Glutamatergic neuron (in vitro differentiated cells): ENCODE measurements at places on chromosomes 12 and 14.

DNA sequence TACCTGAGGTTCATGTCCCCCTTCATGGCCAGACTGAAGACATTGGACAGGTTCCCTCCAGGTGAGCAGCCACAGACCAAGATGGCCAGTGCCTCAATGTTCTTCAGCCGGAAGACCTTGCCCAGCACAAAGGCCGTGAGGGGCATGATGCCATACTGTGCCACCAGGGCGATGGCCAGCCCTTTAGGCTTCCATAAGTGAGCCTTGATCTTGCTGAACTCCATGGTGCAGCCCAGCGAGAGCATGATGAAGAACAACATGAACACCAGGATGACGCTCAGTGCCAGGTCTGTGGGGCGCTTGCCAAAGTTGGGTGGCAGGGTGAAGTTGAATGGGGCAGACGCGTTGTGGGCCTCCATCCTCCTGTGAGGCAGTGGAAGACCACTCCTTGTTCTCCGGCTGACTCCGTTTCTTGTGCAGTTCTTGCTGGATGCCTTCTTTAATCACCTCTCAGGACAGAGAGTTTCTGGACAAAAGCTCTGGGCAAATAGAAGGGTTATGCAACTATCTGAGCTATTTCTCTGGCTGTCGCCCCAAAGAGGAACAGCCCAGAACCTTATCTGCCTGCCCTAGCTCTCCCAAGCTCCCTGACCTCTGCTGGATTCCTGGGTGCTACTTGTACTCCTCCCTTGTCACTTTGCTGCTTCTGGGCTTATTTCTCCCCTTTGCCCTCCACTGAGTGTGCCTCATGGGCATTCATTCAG, at the start of gene SLC10A1:
Gene SLC10A1, minus strand, starts transcription at position 445 of the 704 bp plus-strand sequence. Its CDS starts 86 bp downstream, at position 359.
- no peak for DNase-seq

DNA sequence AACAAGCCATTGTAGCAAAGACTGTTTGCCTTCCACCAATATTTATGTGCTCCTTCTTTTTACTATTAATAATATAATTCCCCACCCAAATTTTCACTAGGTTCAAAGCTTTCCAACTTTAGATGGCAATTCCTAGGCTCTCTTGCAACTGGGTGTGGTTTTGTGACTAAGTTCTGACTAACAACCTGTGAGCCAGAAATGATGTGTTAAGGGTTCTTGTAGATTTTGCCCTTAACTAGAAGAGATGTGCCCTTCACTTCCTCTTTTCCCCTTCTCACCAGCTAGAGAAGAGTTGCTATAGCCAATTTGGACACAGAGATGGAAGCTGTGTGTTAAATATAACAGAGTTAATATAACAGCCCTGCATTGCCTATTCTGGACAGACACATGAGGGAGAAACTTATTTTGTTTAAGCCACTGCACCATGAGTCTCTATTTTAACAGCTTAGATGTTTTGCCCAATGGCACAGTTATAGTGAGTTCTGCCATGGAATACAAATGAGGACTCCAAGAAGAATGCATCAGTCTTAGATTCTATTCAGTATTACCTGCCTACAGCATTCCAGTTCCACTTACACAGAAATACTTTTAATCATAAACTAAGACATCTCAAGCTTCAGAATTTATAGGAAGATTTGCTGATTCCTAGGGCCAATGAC, 216.2 kb downstream of the DUSP6 start:
- no peak for DNase-seq

- DNase-seq = no peak
Observed at GRCh38 chr12:81245458-81245857, 167.6 kb downstream of the ACSS3 start.

DNA sequence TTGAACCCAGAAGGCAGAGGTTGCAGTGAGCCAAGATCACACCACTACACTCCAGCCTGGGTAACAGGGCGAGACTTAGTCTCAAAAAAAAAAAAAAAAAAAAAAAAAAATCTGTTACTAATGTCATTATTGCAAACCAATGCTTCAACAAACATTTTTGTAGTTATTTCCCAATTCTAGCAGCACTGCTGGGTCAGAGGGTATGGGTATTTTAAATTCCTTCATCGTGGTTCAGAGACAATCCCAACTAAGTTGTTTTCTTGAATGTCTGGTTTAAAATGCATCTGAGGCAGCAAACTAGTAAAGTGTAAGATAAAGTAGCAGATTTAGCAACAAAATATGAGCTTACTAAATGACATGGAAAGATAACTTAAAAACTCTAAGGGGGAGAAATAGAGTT, 65.6 kb downstream of the FERMT2 start:
- DNase-seq = no peak
